ENCODE measurements at places on chromosomes 13 and 19.
A peak's percentile ranks its signal among the peaks of the same experiment; 100 is the strongest.

DNA sequence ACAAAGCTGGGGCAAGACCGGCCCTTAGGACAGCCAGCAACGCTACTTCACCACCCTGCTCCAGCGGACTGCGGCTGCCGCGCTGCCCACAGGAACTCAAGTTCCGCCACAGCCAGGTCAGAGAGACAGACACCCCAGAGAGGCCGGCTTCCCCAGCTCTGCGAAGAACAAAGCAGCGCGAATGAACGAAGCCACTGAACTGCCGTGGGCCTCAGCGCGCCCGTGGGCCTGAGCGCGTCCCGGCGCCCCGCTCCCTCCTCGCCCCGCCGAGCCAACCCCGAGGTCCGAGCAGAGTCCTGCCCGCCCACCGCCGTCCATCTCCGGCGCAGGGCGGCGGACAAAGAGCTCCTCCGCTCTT is 158.4 kb downstream of the RNF17 start:
- no peak for DNase-seq

DNA sequence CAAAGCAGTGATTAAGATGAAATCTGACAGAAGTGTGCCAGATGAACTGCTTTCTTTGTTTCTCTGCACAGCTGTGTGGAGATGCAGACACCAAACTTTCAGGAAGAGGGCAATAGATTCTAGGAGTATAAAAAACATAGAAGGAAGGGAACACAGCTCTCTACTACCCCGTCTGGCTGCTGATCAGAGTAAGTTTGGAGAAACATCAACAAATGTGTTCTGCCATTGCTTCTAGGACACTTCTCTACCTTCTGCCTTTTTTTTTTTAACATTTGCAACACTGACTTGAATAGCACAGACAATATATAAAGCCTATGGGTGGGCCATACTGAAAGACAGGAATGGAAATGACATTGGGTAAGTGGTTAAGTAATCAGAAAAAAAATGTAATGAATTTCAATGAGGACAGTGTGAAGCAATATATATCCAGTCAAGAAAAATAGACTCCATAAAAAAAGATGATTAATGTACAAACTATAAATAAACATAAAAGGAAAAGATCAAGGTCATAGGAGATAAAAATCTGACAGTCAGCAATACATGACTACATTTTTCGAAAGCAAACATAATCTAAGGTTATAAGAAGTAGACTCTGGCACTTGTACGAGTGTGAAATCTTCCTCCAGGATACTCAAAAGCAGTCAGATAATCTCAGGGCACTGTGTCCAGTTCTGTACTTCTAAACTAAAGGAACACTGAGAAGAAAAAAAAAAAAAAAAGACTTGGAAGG is 21.4 kb downstream of the NUFIP1 start:
- DNase-seq: no peak

DNA sequence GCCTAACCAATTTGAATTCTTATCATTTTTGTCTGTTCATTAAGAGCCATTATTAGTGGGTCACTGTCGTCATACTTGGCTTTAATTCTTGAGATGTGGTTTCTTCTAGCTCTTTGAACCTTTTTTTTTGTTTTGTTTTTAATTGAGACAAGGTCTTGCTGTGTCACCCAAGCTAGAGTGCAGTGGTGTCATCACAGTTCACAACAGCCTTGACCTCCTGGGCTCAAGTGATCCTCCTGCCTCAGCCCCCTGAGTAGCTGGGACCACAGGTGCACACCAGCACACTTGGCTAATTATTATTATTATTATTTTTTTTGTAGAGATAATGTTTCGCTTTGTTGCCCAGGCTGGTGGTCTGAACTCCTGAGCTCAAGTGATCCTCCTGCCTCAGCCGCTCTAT is 25.8 kb upstream of the LDLR start:
- DNase-seq: no peak

GRCh38 chr19:6021878-6022569 is 44.1 kb upstream of the RANBP3 start:
- DNase-seq: peak; percentile 77

DNA sequence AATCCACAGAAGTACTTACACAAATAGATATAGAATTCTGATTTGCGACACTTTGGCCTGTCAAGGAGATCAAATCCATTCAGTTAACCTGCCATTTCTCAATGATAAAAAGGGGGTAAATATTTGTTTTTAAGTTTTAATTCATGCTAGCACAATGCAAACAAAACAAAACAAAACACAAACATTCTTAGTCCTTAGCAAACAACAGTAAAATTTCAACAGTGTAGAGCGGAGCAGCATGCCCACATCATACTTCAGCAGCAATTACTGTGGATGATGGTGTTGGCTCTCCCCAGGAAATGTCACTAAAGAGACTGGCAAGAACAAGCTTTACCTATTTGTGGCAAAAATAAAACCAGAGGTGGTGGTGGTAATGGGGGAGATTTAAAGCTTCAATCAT is 625.2 kb upstream of the PCDH20 start:
- DNase-seq: no peak

- DNase-seq: no peak
Observed at GRCh38 chr19:827710-828321, at the start of gene AZU1. TSS of gene AZU1 (plus strand) at chr19:827837. CDS start at chr19:827847, 10 bp downstream.

- no peak for DNase-seq
Observed at GRCh38 chr19:33997690-33998089, 174.6 kb upstream of the LSM14A start.

DNA sequence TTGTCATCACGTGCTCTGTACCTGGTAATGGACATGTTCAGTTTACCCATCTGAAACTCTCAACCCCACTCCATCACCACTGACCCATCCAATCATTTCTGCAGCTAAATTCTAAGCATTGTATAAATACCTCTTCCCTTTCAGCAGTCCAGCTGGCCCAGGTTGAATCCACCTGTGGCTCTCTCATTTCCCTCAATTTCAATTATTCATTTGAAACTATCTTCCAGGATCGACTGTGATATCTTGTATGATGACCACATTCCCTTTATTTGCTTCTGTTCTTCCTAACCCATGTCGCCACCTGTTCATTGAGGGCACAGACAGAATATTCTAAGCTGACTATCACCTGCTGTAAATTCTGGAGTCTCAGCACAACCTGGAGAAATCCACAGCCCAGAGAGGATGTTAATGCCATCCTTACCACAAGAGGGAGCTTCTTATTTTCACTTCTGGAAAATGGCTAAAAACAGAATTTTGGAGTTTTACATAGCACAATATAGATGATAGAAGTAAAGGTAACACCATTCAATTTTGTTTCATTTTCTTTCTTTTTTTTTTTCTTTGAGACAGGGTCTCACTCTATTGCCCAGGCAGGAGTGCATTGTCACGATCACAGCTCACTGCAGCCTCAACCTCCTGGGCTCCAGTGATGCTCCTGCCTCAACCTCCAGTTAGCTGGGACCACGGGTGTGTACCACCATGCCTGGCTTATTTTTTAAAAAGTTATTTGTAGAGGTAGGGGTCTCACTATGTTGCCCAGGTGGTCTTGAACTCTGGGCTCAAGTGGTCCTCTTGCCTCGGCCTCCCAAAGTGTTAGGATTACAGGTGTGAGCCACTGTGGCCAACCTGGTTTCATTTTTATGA is 38.6 kb downstream of the ZNF823 start:
- no peak for DNase-seq

GRCh38 chr13:66703597-66703996 is 526.5 kb downstream of the PCDH9 start:
- no peak for DNase-seq

- no peak for DNase-seq
Observed at GRCh38 chr13:79987761-79988160, 353.2 kb downstream of the SPRY2 start.

DNA sequence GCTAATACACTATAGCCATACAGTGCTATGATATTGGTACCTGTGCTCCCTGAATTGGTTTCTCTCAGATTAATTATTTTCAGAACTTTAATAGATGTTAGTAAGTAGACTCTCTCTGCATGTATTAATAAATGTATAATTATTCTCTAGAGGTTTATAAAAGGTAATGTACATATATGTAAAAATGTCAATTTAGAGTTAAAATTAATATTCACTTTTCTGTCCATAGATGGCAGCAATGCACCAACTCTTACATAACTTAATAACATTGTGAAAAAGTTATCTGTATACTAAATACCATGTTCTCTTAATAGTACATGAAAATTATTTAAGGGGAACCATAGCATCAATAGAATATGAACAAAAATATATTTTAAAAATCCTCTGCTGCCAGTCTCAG is 515.0 kb upstream of the KLHL1 start:
- DNase-seq: no peak

GRCh38 chr13:107553838-107554237 is 661.5 kb downstream of the LIG4 start:
- DNase-seq: no peak

All from NT2/D1 (cell line).